ENCODE measurements at places on chromosomes 5 and 9.

GRCh38 chr9:111696796-111697195 lies 35.4 kb downstream of the GNG10 start:
- no peak for DNase-seq

- no peak for DNase-seq
These were observed 353.9 kb upstream of the MEF2C start for GRCh38 chr5:89236900-89237299.

DNA sequence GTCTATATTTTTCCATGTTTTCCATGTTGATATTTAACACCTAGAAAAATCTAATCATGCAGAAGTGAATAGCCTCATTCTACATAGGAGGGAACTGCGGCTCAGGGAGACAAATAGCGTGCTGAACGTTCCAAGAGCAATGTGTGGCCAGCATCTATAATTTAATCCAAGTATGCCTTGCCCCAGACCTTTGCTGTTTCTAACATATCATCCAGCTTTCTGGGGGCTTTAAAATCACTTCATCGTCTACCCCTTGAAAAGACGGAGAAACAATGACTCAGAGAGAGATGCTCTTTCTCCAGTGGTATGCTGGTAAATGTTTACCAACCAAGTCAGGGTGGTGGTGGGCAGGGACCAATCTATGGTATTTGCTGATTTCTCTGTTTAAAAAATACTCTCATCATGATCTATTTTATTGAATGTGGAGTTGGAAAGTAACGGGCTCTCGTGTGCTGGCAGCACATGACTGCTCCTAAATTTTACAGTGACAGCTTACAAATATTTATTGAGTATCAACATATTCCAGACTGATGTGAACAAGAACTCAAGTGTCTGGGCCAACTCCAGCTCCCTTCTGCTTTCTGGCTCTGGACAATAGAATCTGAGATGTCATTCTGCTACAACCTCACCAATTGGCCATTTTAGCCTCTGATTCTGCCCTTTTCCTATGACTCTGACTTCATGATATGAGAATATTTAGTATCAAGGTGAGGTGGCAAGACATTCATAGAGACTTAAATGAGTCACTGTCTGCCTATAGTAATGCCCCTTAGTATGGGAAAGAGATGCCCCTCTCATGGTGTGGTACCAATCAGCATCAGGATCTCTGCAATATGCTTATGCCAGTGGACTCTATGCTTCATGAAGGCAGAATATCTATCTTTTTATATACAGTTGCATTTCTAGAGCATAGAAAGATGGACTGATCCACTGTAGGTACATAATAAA lies 407.4 kb upstream of the TNC start:
- DNase-seq = no peak

GRCh38 chr5:150596313-150596712 lies 44.1 kb upstream of the SYNPO start:
- no peak for DNase-seq

DNA sequence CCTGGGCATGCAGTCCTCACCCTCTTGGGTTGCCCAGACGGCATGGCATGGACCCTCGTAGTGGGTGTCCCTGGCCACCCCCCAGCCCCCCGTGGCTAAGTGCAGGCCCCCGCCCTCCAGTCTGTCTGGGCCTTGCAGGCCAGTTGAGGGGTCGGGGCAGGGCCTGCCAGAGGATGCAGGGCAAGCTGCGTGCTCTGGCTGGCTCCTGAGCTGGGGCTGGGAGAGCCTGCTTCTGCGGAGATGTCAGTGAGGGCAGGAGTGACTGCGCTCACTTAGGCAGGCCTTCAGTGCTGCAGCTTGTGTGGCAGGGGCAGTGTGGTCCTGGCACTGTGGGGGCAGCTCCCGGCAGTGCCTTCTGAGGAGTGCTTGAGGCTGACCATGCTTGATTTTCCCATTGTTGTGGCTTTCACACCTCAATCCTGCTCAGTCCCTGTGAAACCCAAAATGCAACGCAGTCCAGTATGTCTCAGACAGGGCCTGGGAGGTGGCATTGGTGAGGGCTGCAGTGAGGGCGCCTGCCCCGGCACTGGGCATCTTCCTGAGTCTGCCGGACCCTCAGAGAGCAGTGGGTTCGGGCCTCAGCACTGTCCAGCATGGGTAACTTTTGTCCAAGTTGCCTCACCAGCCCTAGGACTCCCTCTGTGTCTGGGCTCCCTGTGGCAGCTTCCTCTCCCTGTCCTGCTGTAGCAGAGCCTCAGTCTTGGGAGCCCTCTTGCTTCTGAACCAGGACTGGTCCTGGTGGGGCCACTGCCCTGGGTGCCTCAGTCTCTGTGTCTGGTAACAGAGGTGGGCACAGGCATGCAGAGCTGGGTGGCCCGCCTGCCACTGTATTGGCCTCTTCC lies 93.0 kb downstream of the PHF2 start:
- DNase-seq = no peak

DNA sequence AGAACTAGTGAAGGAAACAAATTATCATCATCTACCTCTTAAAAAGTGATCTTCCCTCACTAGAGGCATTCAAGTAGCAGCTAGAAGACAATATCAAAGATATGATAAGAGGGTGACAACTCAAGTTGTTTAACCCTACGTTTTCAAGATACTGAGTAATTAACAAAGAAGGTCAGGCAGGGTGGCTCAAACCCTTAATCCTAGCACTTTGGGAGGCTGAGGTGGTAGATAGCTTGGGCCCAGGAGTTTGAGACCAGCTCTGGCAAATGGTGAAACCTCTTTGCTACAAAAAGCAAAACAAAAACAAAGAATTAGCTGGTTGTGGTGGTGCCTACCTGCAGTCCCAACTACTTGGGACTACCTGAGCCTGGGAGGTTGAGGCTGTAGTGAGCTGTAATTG lies 408.2 kb upstream of the TUSC1 start:
- no peak for DNase-seq

- DNase-seq = no peak
These were observed 25.3 kb upstream of the SLC1A1 start for GRCh38 chr9:4464911-4465513.

DNA sequence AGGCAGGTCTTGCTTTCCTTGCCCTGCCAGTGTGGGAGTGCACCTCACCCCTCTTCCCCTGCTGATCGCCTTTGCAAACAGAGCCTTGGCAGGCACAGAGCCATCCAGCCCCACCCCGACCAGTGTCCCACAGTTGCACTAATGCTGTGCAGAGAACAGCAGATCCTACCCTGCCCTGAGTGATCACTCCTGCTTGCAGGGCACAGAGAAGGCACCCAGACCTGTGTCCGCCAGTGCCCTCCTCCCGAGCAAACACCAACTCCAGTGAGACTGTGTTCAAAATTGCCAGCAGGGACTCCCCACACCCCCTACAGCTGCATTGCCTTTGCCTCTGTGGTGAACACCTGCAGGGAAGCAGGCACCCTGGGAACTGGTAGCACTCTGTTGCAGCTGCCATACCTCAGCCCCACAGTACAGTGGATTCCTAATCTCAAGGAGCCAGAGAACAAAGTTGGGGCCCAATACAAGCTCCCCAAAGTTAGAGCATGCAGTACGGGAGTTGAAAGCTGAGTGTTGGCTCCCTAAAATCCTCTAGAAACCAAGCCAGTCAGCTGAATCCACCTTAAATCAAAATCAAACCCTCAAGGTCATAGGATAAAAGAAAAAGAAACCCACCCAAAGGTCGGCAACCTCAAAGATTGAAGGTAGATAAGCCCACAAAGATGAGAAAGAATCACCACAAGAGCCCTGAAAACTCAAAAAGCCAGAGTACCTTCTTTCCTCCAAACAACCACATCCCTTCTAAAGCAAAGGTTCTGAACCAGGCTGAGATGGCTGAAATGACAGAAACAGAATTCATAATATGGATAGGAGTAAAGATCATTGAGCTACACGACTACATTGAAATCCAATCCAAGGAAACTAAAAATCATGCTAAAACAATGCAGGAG lies 92.9 kb upstream of the PIK3R1 start:
- DNase-seq = no peak

DNA sequence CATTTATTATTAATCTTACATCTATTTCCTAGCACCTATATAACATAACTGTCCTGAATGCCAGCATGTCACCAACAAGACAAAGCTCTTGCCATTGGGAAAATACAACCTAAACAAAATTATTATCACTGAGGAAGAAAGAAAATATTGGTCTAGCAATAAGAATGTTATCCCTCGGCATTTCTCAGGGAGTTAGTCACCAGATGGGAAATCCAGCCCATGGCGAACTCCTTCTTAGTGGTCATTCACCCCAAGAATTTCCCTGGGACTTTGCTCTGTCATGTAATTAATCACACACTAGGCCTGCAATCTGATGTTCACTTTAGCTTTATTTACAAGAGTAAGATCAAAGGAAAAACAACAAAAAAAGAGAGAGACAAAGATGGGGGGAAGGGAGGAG lies 56.1 kb upstream of the TAS2R1 start:
- DNase-seq = no peak

- no peak for DNase-seq
These were observed 302.8 kb upstream of the RASA1 start for GRCh38 chr5:86964889-86965288.

DNA sequence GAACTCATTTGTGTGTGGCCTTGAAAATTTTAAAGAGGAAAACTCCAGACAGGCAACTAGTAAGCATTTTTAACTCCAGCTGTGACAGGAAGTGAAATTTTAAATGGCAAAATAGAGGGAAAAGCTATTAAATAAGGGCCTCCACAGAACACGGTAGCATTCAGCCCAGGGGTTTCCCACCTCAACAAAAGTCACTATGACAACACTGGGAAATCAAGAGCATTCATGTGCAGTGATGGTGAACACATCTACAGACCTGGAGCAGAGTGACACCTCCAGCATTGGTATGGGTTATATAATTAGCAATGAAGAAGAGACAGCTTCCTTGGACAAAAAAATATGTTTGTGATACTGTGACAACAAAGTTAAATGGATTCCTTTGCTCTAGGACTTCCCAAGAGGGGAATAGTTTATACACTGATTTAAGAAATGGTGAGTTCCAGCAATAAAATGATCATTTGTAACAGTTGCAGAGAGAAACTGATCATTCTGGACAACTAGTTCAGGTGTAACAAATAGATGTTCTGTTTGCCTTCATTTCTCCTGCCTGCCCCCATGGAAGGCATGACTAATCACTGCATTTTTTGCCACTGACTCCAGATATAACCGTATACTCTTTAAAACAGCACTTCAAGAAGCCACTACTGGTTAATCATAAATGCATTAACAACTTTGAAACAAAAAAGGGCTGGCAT lies 93.3 kb upstream of the SLC44A1 start:
- no peak for DNase-seq

- DNase-seq = no peak
These were observed 506.2 kb downstream of the SPOCK1 start for GRCh38 chr5:136992796-136993489.

DNA sequence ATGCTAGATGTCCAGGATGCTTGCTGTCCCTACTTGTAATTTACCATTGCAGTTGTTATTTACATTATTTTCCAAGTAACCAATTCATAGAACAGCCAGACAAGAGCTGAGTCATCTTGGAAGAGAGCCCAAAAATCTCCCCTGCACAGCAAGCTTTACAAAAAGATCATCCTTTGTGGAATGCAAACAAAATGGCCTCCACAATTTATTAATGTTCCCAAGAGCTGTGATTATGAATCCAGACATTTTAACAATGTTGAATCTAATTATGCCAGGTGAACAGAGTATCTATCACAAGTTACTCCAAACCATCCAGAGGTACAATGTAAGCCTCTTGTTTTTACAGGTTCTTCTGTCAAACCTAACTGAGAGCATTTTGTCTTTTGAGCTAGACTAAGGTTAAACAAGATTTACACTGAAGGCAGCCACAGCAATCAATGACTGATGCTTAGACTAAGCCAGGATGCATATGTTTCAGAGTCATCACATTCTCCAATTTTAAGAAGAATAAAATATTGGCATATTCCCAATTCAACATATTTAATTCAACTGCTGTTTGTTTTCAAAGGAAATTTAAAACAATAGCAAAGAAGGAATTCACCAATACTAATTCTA lies 95.3 kb upstream of the SLC12A2 start:
- DNase-seq = no peak

DNA sequence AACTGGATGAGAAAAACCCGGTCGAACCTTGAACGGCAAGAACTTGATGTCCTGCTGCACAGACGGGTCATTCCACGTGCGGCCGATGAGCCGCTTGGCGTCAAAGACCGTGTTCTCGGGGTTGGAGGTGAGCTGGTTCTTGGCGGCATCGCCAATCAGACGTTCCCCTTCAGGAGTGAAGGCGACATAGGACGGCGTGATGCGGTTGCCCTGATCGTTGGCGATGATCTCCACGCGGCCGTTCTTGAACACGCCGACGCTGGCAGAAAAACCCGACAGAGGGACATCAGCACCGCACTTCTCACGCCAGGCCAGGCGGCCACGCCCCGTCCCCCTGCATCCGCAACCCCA lies 519 bp downstream of the HSPA5 start:
- DNase-seq = no peak

DNA sequence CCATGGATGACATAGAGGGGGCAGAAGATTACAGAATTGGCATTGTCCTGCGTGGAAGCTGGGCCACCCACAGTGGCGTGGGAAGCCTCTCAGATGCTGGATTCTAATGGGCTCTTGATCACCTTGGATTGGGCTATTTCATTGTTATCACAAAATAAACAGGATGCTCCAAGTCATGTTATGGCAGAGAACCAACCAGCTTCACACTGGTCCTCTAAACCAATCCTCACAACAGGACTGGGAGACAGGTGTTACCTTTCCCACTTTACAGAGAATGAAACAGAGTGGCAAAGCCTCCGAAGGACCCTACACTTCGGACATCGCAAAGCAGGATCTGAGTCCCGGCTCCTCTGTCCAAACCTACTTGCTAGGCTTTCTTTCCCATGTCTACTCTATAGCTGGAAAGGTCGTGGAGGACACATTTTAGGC lies 455 bp upstream of the SMIM3 start:
- no peak for DNase-seq

- DNase-seq = no peak
These were observed 2.0 kb upstream of the APC start for GRCh38 chr5:112735702-112736101.

DNA sequence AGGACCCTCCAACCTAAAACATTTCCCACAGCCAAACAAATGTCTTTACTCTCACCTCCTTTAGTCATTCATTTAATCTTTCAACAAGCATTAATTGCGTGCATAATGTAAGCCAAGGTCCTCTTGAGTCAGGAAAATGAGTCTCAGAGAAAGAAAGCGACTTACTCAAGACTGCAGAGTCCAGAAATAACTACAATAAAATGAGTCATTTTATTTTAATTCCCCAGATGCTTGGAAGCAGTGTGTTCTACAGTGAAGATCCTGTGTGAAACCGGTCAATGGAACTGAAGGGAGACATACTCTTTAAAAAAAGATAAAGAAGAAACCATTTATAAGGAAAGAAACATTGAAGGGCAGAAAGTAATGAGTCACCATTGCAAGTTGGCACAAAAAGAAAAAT lies 513.7 kb downstream of the CDK5RAP2 start:
- DNase-seq = no peak

DNA sequence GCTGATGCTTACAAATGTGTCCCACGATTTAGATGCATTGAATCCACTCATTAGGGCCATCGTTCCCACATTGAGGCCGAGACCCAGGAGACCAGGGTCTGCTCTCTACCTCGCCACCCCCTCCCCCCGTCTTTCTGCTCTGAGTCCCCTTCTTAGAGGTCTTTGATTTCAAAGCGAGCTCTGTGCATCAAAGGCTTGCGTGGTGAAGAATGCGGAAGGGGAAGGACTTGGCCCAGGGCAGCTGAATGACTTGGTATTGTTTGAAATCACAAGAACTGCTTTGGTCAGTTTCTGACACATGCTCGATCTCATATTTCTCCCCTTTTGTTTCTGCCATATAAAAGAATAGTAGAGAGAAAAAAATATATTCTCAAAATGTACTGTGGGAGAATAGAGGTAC lies 78.3 kb upstream of the IRX1 start:
- DNase-seq = no peak

All from NCI-H2029 treated with DMSO at 0.1 percent for 48 hours (cell line).